ENCODE measurements at places on chromosomes 6 and 20.

- DNase-seq: no peak
Measured at GRCh38 chr20:62887860-62888239, 26.2 kb upstream of the TCFL5 start.

DNA sequence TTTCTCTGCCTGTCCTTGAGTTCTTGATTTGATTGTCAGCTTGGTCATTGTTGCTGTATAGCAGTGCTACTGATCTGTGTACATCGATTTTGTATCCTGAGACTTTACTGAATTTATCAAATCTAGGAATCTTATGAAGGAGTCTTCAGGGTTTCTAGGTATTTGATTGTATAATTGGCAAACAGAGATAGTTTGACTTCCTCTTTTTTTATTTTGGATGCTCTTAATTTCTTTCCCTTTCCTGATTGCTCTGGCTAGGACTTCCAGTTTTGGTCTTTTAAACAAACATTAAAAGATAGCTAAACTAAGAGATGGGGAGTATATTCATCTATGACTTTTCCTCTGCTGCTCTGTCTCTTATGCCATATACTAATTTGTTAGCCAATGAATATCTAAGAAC is 62.4 kb downstream of the NCOA7 start:
- no peak for DNase-seq

GRCh38 chr6:33962246-33963027 is 158.6 kb upstream of the MLN start:
- no peak for DNase-seq

- DNase-seq: no peak
Measured at GRCh38 chr6:109351231-109352130, 30.8 kb downstream of the CD164 start.

GRCh38 chr6:153625089-153625488 is 414.0 kb upstream of the OPRM1 start:
- DNase-seq: no peak

- DNase-seq: peak; percentile 5
Measured at GRCh38 chr20:10074513-10074912, 39.7 kb downstream of the ANKEF1 start.

Data from activated CD4-positive, alpha-beta T cell treated with anti-CD3 and anti-CD28 coated beads, Interleukin-2, amount 50 U/mL, for 16 hours (primary cell).